ENCODE measurements at places on chromosomes 6 and 20.

GRCh38 chr6:1716868-1717267, 107.2 kb downstream of the FOXC1 start:
- DNase-seq: no peak

DNA sequence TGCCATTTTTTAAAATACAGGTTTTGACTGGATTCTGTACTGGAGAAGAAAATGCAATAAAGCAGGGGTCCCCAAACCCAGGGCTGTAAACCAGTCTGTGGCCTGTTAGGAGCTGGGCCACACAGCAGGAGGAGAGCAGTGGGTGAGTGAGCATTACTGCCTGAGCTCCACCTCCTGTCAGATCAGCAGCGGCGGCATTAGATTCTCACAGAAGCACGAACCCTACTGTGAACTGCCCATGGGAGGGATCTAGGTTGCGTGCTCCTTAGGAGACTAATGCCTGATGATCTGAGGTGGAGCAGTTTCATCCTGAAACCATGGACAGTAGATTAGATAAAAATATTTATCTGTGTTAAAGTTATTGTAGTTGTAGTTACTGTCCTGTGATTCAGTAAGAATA, 21.1 kb upstream of the FBXO9 start:
- DNase-seq: no peak

DNA sequence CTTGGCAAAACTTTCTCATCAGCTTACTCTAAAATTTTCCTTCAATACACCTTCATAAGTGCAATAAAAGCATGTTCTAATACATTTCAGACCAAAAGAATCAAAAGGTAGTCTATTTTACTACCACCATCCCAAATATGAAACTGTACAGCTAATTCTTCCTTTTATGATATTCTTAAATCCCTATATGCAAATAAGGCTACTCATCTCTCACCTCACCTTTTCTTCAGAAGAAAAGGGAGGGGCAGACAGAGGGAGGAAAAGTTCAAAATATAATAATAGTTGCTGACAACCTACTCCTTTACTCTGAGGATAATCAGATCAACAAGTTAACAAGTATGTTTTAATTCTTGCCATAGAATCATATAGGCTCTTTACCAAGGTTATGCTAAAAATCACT, 7.4 kb downstream of the C6orf120 start:
- DNase-seq: no peak

- DNase-seq: no peak
Observed at GRCh38 chr20:54345821-54346220, 129.6 kb upstream of the DOK5 start.

DNA sequence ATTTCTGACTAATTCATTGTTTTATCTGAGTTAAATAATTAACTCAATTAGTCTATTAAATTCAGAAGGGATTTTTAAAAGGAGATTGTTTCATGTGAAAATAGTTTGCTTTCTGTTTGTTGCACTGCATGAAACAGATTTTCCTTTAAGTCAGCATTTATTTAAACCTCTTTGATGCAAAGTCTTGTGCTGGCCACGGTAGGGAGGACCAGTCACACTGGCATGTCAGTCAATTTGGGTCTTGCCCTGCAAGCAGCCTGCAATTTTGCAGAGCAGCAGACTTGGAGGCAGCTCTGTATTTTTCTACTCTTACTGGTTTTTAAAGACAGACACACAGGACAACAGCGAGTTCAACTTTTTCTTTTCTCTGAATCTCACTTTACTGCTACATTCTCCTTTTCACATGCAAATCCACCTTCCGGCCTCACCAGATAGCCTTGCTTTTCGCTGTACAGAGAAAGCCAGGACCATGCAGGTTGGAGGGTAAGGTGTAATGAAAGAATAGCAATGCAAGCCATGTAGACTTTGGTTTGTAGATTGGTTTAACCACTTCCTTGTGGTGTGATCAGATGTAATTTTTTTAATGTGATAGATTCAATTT, 689.9 kb upstream of the AGPAT4 start:
- DNase-seq: no peak

DNA sequence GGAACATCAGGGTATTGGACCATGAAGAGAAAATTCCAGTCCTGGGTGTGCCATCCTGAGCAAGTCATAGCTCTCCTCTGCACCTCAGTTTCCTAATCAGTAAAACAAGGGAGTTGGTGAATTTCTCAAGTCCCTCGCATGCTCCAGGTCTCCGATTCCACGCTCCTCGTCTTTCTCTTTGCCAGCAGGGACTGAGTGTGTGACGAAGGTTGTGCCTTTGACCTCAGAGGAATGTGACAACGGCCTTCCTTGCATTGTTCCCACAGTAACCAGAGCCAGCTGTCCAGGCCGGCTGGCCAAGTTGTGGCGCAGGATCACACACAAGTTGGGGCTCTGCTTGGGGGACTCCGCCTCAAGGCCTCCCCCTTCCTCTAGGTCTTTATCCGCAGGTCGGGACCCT, 217.3 kb downstream of the ATXN1 start:
- DNase-seq: no peak

All from activated effector memory CD4-positive, alpha-beta T cell treated with anti-CD3 and anti-CD28 coated beads, Interleukin-2, amount 50 U/mL, for 16 hours (primary cell).